Suprapubic skin (tissue), 4 donors: ENCODE measurements at places on chromosomes 3 and 15. TPM values are rescaled to one million over a fixed set of nuclear protein-coding genes. Genes with fewer than 3 reads are reported as not detected.

DNA sequence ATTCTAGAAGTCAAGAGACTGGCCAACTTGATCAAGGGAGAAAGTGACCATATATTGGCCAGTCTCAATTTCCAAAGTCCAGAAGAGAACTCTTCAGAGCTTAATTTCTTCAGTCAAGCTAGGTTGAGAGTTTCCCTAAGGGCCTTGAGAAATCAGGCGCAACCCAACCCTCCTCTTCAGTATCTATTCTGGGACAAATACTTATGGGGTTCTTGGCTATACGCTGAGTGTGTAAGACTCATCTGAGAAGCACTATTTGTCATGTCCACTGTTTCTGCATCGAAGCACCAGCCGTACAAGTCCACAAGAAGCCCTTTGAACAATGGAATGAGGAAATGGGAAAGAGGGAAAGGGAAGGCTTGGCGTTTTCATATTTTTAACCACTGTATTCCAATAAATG is 379.5 kb downstream of the CTNNB1 start:
- H3K4me1 ChIP-seq = peaks cover 4% of the 10 kb centered on the region
- no peaks in the 10 kb centered on the region for H3K27me3 ChIP-seq
- no peaks in the 10 kb centered on the region for H3K36me3 ChIP-seq
- no peak overlapping the region for H3K4me3 ChIP-seq

DNA sequence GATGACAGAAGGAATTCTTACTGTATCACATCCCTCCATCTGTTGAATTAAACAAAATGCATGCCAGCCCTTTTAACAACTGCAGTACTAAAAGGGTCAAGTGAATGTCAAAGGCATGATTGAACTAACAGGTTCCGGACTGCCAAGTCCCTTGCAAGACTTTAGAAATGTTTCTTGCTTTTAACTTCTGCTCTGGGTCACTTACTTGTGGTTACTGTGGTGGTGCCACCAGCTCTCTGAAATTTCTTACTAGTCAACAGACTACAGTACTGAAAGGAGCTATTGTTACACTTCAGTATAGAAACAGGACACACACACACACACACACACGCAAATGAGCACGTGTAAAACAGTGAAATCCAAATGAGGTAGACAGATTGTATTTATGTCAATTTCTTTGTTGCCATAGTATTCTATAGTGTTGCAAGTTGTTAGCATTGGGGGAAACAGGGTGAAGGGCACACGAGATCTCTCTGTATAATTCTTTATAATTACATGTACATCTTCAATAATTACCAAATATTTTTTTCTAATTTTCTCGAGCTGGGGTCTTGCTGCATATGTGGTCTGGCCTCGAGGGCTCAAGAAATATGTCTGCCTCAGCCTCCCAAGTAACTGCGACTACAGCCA is 79.9 kb upstream of the SLC25A26 start:
- H3K27ac ChIP-seq = no peak overlapping the region
- H3K4me3 ChIP-seq = no peak overlapping the region
- DNase-seq = no peak
- no peaks in the 10 kb centered on the region for H3K36me3 ChIP-seq
- H3K4me1 ChIP-seq = no peaks in the 10 kb centered on the region

DNA sequence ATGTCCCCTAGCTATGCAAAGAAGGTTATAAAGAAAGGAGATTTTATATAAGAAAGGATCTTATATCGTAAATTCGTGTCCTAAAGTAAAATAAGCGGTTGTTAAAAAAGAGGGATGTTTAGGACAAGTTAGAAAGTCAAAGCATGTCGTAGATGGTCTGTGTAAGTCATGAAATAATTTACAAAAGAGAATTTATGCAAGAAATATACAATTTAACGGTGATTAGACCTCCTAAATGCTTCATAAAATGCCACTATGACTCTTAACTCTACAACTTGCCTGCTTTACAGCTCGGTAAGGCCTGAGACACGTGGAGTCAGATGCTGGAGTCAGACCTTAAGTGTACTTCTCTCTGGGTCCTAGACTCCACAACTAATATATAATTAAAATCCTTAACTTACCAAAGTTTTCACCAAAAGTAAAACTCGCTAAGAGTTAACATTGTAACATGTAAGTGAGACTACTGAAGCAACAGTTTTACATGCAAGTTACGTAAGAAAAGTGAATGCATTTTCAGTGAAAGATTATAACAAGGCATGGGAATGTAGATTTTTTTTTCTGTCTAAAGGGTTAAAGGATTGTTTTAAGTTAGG is 13.3 kb upstream of the SRPRB start:
- H3K27ac ChIP-seq = no peak overlapping the region
- no peaks in the 10 kb centered on the region for H3K36me3 ChIP-seq
- no peak for DNase-seq
- H3K4me3 ChIP-seq = no peak overlapping the region

DNA sequence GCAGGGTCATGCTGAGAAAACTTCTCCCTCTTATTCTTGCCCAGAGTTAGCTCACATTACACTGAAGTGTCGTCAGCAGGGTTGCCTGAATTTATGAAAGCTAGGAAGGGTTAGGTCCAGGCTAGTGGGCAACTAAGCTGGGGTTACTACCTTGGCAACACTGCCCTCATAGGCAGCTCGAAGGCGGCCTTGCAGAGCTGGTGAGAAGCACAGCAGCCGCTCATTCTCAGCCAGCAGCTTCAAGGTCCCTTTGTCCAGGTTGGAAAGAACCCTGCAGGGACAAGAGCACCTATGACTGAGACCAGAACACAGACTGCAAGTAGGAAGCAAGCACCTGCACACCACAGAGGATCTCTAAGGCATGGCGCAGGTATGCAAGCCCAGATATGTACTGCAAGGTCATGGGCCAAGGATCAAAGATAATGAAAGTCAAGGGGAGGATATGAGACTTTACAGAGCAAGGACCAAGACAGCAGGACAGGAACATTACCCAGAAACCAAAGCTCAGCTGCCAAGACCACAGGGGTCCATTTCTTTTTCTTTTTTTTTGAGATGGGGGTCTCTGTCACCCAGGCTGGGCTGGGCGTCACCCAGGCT is 2.8 kb downstream of the CDAN1 start:
- peaks cover 59% of the 10 kb centered on the region for H3K36me3 ChIP-seq
- no peak for DNase-seq
- no peak overlapping the region for H3K4me3 ChIP-seq
- peaks cover 16% of the 10 kb centered on the region for H3K4me1 ChIP-seq
- H3K27me3 ChIP-seq = no peaks in the 10 kb centered on the region
- H3K27ac ChIP-seq = no peak overlapping the region

GRCh38 chr3:195156286-195156890 is 114.6 kb downstream of the XXYLT1 start:
- H3K4me3 ChIP-seq = no peak overlapping the region
- no peaks in the 10 kb centered on the region for H3K36me3 ChIP-seq
- no peaks in the 10 kb centered on the region for H3K27me3 ChIP-seq
- no peak overlapping the region for H3K27ac ChIP-seq
- DNase-seq = no peak

GRCh38 chr15:35211240-35211902 is 126.3 kb upstream of the NANOGP8 start:
- no peak overlapping the region for H3K27ac ChIP-seq
- H3K27me3 ChIP-seq = no peaks in the 10 kb centered on the region
- H3K4me1 ChIP-seq = no peaks in the 10 kb centered on the region
- H3K36me3 ChIP-seq = no peaks in the 10 kb centered on the region
- DNase-seq = no peak

- no peaks in the 10 kb centered on the region for H3K27me3 ChIP-seq
- peak overlapping the region; percentile 87 for H3K27ac ChIP-seq
- peaks cover 14% of the 10 kb centered on the region for H3K4me1 ChIP-seq
- H3K4me3 ChIP-seq = peak overlapping the region; percentile 93
- DNase-seq = peak; percentile 81
These were observed 2.3 kb downstream of the BBX start for GRCh38 chr3:107524841-107525643.

- no peak overlapping the region for H3K27ac ChIP-seq
- no peaks in the 10 kb centered on the region for H3K36me3 ChIP-seq
- no peak overlapping the region for H3K4me3 ChIP-seq
- DNase-seq = no peak
- no peaks in the 10 kb centered on the region for H3K27me3 ChIP-seq
These were observed 602.9 kb downstream of the NTRK3 start for GRCh38 chr15:87653646-87654045.

DNA sequence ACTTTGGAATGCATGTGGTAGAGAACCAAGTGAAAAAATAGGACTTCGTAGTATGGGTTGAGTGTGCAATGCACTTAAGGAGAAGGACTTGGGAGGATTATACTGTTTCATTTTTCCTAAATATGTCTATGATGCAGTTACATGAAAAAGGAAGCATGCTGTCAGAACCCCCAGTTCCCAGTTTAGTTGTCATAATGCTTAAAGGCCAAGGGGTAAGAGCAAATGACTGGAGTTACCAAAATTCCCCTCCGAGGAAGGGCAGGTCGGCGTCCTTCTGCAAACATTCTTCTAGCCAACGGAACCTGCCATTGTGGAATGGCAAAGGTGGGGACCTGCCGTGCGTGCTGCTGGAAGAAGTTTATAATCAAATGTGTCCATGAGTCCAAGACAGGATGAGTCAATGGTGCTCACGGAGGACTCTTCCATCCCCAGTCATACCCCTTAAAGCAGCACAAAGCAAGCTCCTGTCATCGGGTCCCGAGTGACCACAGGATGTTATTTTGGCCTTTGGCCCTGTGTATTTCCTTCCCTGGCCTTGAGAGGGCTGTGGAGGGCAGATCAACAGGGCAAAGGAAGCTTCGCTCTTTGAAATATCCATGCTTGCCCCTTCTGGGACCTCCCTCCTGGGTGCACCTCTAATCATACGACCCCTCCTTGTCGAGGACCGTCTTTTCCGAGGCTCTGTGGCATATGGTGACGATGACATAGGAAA is 93.2 kb downstream of the SLCO3A1 start:
- H3K27ac ChIP-seq = peak overlapping the region; percentile 49
- peaks cover 90% of the 10 kb centered on the region for H3K4me1 ChIP-seq
- no peak for DNase-seq
- H3K36me3 ChIP-seq = no peaks in the 10 kb centered on the region
- H3K4me3 ChIP-seq = no peak overlapping the region
- no peaks in the 10 kb centered on the region for H3K27me3 ChIP-seq

DNA sequence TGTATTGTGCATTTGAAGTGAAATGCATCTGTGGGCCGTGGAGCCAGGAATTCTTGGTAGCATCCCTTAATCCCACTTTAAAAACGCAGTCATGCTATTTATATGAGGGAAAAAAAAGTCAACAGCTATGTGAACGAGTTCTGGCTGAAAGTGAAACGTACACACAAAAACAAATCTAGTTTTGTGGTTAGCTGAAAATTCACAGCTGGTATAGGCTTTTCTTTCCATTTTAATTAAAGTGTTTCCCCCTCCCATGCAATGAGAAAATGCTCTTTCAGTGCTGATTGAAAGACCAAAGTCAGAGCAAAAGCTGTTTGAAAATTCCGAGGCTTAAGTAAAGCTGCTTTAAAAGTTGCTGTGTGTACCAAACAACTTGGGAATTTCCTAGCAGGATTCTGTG is 297.4 kb downstream of the PLCL2 start:
- H3K4me1 ChIP-seq = no peaks in the 10 kb centered on the region
- no peak overlapping the region for H3K27ac ChIP-seq
- H3K4me3 ChIP-seq = no peak overlapping the region
- peaks cover 26% of the 10 kb centered on the region for H3K36me3 ChIP-seq
- H3K27me3 ChIP-seq = no peaks in the 10 kb centered on the region

- H3K27ac ChIP-seq = no peak overlapping the region
- H3K27me3 ChIP-seq = no peaks in the 10 kb centered on the region
- H3K4me3 ChIP-seq = no peak overlapping the region
- no peak for DNase-seq
- H3K4me1 ChIP-seq = no peaks in the 10 kb centered on the region
These were observed 1689.2 kb downstream of the OTOL1 start for GRCh38 chr3:163185721-163186350.

- no peaks in the 10 kb centered on the region for H3K36me3 ChIP-seq
- peaks cover 17% of the 10 kb centered on the region for H3K4me1 ChIP-seq
- no peak overlapping the region for H3K4me3 ChIP-seq
- DNase-seq = no peak
- no peaks in the 10 kb centered on the region for H3K27me3 ChIP-seq
These were observed 409.9 kb downstream of the LSAMP start for GRCh38 chr3:116035429-116035828.

GRCh38 chr15:38883987-38884386 is 319.4 kb upstream of the RASGRP1 start:
- no peak overlapping the region for H3K4me3 ChIP-seq
- no peak for DNase-seq
- no peaks in the 10 kb centered on the region for H3K36me3 ChIP-seq
- no peaks in the 10 kb centered on the region for H3K27me3 ChIP-seq

DNA sequence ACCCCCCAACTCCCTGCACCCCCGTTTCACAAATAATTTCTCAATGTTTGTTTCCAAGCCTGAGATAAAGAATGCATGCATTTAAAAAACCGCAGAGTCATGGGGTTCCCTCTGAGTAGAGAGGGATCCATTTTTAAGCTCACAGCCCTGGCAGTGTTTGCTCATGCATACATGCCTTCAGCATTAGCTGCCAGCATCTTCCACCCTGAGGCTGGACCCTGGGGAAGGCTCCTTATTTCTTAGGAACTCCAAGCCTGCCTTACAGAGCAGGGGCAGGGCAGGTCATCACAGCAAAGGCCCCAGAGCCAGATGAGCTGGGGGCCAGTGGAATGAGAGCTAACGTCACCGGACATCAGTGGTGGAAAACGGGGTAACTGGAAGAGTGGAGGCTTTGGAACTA is 31.3 kb downstream of the TLE3 start:
- no peak overlapping the region for H3K27ac ChIP-seq
- H3K4me3 ChIP-seq = no peak overlapping the region
- H3K4me1 ChIP-seq = peaks cover 6% of the 10 kb centered on the region

DNA sequence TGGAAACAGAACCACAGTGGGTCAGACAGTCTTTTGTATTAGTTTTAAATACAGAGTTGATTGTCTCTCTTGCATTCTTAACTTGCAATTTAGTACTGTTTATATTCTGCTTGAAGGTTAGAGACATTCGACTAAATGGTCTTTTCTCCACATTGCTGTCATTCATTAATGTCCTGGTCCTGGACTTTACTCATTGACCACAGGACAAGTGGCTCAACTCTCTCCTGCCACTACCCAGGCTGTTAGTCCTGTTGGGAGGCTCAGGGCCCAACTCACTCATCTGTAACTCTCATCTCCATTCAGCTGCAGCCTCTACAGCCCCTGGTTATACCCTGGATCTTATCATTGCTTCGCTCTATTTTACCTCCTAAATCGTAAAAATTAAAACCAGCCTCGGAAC is 427.4 kb downstream of the LPP start:
- no peak overlapping the region for H3K27ac ChIP-seq
- no peak overlapping the region for H3K4me3 ChIP-seq
- peaks cover 30% of the 10 kb centered on the region for H3K4me1 ChIP-seq
- H3K27me3 ChIP-seq = no peaks in the 10 kb centered on the region
- DNase-seq = no peak

The DISP2 gene
- total RNA-seq = 0.04 TPM

The CAMP gene
- not detected for total RNA-seq

The OXNAD1 gene
- 10.7 TPM for total RNA-seq

The DLEC1 gene
- 0.64 TPM for total RNA-seq

The IGSF11 gene
- 2.0 TPM for total RNA-seq

The SLC24A5 gene
- 5.5 TPM for total RNA-seq
